ENCODE measurements at places on chromosomes 6 and 20.

DNA sequence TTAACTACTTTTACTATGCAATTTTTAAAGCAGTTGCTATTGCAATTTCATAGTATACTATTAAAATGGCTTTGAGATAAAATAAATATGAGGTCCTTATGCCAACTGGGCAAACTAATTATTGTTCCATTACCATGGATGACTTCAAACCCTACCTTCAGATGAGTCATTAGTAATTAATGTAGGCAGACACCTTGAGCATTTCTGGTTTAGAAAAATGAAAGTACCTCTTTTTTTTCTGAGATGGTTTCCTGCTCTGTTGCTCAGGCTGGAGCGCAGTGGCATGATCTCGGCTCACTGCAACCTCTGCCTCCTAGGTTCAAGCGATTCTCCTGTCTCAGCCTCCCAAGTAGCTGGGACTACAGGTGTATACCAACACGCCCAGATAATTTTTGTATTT lies 11.9 kb downstream of the ASF1A start:
- DNase-seq: no peak

DNA sequence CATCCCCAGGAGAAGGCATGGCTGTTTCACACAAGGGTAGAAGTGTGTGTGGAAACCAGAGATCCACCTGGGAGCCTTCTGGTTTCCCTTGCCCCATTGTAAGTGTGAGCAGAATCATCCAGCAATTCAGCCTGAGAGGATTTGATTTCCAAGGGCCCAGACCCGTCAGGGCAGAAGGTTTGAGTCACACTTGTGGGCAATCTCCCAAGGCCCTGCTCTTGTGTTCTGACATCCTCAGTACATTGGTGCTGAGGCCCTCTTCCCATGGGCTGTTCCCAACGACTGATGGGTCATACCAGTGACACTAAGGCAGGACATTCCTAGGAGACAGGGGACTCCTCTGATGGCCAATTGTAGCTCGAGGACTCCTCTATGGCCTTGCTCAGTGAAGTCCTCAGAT lies 58.2 kb upstream of the POLR1H start:
- no peak for DNase-seq

GRCh38 chr20:50541606-50542041 lies 31.4 kb downstream of the PTPN1 start:
- no peak for DNase-seq

DNA sequence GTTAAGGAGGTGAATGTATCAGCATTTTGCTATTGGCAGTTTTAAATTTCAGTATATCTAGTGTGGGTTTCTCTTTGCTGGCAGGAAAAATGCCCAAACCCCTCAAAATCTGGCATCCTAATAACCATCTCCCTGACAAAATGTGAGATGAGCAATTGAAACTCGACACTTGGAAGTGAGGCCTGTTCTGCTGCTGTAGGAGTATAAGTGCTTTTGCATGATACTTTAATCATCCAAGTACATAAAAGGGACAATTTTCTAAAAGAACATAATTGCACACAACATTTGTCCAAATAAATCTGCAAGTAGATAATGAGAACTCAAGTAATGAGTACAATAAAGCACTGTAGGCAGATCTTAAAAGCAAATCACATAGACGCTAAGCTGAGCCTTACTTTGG lies 36.5 kb downstream of the LAMP5 start:
- no peak for DNase-seq

Data from central memory CD8-positive, alpha-beta T cell (primary cell).